ENCODE measurements at places on chromosomes 1 and 21.

DNA sequence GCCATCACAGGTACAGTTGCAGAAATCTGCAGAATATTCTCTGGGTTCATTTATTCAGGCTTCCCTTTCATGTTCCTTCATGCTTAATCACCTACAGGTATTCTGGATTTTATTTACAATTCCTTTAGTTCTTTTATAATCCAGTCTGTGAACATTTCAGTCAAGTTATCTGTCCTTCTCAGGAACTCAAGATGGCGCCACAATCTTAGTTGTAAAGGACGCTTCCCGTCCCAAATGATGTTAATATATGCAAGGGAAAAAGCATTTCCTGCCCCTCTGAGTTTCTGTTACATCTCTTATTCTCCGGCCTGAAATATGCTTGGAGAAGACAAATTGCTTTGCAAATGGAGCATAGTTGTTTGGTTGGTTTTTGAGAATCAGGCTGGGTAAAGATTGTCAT lies 19.3 kb downstream of the F3 start:
- peak; percentile 65 for DNase-seq

GRCh38 chr1:198764748-198765147 lies 125.9 kb downstream of the PTPRC start:
- DNase-seq = no peak

DNA sequence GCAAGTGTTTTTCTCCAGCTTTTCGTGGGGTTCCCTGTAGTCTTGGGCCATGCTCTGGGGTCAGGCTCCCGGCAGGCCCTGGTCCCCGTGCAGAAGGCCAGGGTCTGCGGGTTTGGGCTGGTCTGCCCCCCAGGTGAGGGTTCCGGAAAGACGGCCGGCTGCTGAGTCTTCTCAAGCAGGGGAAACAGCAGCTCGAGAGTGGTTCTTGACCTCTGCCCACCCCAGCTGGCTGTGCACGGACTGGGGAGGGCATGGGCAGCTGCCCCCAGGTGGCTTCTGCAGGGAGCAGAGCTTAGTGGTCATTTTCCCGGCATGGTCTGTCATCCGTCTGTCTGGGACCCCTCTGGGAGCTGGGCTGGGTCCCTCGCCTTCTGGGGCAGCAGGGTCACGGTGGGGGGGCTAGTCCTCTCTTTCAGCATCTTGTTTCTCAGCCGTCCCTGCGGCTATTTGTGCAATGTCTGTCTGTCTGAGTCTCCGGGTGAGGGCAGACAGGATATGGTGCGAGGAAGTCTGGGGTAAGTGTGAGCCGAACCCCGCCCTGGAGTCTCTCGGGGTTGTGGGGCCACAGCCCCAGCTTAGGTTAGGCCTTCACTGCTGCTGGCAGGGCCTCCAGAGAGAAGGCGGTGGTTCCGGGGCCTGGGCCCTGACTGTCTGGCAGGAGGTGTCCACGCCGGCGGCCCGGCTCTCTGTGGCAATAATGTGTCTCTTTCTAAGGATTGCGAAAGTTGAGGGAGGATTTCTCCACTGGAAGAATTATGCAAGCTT lies 6.1 kb downstream of the SKI start:
- peak; percentile 83 for DNase-seq

- no peak for DNase-seq
Observed at GRCh38 chr1:207817778-207818751, 66.2 kb downstream of the CD46 start.

DNA sequence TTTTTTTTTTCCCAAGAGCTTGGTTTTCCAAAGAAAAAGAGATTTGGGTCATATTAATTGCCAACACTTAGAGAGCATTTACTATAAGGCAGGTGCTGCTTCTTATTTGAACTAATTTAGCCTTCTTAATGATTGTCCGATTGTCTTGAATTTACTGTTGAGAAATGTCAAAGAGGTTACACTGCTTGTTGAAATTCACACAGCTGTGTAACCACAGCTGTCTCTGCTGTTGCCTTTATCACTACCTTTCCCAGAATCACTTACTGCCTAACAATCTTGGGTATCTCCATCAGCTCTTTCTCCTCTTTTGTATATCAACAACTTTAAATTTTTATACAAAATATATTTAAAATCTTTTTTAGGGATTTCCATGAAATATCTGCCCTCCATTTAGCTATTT lies 115.6 kb downstream of the UCHL5 start:
- no peak for DNase-seq

GRCh38 chr1:41768583-41768982 lies 150.1 kb downstream of the HIVEP3 start:
- DNase-seq = no peak

GRCh38 chr1:9294910-9295636 lies 2.4 kb downstream of the SPSB1 start:
- DNase-seq = no peak

DNA sequence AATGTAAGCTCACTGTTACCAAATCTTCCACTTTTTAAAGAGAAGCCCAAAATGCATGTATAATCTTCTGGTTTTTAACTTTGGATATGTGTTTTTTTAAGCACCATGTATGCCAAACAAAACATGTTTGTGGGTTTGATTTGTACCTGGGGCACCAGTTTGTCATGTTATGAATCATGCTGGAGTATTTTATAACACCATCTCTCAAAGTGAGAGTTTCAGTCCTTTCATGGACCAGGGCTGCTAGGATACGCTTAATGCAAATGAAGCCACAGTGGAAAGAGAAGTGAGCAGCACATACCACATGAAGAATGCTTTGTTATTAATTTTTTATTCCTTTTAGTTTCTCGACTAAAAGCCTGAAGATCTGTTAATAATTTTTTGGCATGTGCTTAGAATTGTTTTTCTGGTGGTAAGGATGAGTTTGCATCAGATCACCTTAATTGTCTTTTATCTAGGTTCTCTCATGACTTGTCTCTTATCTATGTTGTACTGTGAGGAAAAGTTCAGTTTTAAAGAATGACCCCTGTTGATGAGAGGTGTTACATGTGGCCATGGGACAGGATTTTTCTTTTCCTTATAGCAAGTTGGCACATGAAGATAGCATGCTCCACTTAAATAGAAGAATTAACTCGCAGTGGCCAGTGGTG lies 2.0 kb upstream of the RABGAP1L start:
- peak; percentile 86 for DNase-seq

DNA sequence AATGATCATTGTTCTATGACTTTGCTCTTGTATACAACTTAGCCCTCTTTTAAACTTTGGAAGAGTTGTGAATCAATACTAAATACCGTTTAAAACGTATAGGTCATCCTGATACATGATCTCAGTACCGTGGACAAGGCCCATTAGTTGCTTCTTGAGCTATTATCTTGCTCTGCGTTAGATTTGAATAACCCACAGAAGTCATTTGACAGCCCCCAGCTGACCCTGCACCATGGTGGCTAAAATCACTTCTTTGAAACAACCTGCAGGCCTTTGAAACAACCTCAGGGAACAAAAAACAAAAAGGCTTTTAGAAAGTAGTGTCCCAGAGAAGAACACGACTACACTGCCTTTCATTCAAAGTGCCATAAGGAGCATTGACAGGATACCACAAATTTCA lies 473.0 kb upstream of the ADGRL2 start:
- DNase-seq = no peak

- no peak for DNase-seq
Observed at GRCh38 chr1:163610486-163610885, 288.7 kb downstream of the NUF2 start.

- DNase-seq = no peak
Observed at GRCh38 chr1:160911441-160911840, 26.5 kb upstream of the ITLN1 start.

GRCh38 chr1:202656951-202657646 lies 53.2 kb downstream of the SYT2 start:
- peak; percentile 22 for DNase-seq

DNA sequence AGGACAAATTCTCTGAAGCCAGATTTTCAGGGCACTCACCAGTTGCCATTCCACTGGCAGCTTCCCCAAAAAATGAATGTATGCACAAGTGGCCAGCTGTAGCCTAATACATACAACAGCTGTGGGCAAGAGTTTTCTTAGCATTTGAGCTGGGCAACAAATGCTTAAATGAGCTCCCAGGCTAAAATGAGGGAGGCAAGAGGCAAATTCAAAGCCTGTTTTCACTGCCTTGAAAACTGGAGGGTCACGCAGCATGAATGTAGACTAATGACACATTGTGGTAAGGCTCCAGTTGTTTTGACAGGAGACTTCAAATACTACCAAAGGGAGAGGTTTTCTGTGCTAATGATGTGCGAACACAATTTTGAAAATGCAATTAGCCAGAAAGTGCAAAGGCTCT lies 88.2 kb downstream of the TIAM1 start:
- no peak for DNase-seq

DNA sequence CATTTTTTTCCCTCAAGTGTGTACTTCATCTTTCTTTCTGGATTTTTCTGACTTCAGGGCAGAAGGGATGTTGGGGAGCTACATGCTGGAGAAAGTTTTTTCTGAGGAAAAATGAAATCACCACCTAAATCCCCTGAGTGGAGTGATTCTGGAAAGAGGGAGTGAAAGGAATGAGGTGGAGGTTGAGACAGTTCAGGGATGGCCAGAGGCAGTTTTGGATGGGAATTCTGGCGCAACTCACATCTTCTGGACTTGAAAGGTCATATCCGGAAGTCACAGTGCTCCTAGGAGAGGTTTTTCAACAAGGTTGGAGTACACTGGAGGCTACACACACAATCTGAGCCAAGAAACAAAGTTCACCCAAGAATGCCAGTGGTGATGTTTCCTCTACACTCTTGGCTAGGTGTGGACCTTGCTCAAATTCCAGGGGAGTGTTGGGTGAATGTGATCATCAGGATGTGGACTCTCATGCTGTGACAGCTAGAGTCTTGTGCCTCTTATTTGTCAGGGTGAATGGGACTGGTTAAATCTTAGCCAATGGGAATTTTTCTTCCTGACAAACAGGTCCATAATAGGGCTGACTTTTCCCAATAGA lies 161.5 kb downstream of the HLX start:
- no peak for DNase-seq

DNA sequence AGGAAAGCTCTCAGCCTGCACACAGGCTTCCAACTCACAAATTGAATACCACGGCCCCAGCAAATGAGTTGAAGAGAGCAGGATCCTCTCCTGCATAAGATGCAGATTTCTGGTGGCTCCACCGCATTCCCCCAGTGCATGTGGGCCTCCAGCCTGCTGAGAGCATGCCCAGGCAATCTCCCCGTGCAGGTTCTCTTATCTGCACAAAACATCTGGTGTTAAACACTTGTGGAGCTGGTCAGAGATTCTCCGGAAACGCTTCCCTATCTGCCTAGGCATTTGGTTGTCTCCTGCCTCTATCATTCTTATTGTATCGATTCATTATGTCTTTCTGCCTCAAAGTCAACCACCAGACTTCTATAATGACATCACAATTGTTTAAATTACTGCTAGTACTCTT lies 1349.0 kb upstream of the B3GALT2 start:
- DNase-seq = no peak

- no peak for DNase-seq
Observed at GRCh38 chr1:97204468-97204867, 482.9 kb downstream of the PTBP2 start.

DNA sequence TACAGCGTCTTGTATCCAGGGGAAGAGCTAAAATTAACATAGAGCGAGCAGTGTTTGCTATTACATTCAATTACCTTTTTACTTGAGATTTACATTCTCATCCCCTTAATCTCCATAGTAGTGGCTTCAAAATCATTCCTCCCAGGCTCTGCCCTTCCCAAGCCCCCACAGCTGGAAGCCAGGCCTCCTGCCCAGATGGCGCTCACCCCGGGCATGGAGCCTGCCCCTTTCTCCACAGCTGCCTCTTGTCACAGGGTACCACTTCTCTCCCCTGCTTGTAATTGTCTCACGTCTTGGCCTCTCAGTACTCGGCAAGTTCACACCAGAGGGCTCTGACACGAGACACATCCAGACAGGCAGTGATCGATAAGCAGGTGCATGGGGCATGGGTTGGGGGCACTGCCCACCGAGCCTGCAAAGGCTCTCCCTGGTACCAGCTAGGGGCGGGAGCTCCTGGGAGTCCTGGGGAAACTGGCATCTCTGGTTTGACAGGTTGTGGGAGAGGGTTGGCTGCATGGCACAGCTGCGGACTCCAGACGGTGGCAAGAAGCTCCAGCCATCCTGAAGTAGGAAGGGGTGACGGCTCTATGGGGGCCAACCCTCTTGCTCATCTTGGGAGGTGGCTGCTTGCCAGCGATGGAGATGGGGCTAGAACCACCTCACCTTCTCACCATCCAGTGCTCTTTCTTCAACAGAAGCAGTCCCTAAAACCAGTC lies 20.1 kb downstream of the CASZ1 start:
- DNase-seq = peak; percentile 45

- no peak for DNase-seq
Observed at GRCh38 chr1:68959461-68960030, 462.7 kb upstream of the DEPDC1 start.

GRCh38 chr21:19018529-19018928 lies 614.9 kb upstream of the TMPRSS15 start:
- no peak for DNase-seq

DNA sequence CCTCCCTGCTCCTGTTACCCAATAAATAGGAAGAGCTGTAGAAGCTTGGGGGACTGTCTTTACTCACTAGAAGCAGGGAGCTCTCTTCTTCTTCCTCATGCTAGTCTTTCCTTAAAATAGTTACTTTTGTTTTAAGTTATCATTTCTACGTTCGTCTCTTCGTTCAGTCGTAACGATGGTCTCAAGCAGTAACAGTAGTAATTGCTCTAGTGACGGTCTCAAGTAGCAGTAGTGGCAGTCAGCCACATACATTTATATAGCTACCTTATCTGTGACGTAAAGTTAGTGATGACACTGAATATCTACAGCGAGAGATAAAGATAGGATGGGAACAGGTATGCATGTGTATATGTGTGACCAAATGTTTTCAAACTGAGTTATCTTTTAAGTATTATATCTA lies 15.4 kb upstream of the ERO1B start:
- DNase-seq = no peak

GRCh38 chr1:240190881-240191401 lies 99.3 kb downstream of the FMN2 start:
- DNase-seq = peak; percentile 67

DNA sequence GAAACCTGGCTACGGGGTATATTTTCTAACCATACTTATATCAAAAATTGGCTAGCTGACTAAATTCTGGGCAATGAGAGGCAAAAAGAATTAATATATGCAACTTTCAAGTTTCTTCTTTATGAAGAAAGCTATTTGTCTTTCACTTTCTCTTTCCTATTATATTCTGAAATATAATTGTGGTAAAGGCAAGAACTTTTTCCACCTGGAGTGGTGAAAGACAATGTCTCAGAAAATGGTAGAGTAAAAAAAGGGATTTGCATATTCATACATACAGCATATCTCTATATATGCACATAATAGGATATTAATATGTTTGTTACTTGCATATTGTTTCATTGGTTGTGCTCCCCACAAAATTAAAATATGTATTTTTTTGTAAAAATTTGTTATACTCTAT lies 793.8 kb downstream of the PLA2G4A start:
- no peak for DNase-seq

DNA sequence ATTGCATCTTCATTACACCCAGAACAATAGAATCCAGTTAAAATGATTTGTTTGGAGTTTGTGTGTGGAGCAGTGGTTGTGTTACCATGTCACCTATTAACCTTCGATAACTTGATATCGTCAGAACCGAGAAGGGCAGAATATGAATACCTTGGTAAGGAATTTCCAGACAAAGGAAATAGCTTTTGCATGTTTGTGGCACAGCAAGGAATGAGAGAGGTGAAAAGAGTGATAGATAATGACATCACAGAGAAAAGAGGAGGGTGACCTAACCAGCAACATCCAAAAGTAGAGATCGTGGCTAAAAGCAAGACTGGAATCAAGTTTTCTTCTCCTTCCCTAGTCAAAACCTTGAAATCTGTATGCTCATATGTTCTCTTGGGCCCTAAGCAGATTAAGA lies 244.6 kb upstream of the NEGR1 start:
- DNase-seq = peak; percentile 20
